ENCODE measurements at places on chromosomes 3 and 15.

- DNase-seq: no peak
Observed at GRCh38 chr3:25084016-25084415, 344.0 kb upstream of the RARB start.

- no peak for DNase-seq
Observed at GRCh38 chr3:67472674-67473201, 181.7 kb downstream of the SUCLG2 start.

DNA sequence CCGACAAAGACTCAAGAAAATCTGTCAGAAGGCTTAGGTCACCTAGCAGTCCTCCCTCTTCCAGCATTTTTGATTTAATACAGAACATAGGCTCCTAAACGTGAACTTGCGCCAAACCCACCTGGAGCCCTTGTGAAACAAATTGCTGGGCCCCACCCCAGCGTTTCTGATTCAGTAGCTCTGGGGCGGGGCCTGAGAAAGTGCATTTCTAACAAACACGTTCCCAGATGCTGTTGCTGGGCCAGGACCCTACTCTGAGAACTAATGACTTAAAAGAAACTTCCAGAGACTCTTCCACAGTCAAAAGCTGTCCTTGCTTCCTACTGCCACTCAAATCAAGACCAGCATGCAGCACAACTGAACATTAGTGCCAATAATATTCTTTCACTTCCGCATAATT is 198.1 kb downstream of the PDZRN3 start:
- DNase-seq: no peak

DNA sequence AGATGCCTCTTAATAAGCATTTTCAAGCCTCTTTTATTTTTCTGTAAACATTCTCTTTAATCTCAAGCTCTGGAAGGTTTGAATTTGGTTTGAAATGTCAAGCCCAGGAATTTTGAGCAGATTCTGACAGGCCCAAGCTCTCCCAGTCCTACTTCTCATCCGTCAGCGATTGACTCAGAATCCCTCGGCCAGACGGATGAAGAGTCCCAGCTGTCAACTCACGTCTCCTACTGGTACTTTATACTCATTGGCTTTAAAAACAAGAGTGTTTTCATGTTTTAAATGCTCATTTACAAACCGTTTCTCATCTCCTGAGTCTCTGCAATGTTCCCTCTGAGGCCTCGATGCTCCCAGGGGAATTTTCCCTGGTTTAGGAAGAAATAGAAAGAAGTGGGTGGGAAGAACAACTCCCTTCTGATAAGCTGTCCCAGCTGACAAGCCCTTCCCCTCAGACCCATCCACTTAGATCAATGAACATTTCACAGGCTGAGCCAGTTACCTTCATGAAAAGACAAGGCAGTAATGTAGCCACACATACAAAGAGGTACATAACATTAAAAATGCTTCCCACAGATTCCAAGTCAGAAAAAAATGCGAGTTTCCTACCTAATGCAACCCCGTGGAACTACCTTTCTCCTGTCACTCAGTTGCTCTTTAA is 478.2 kb upstream of the DPH6 start:
- peak; percentile 7 for DNase-seq
